Lower leg skin (tissue), 4 donors: ENCODE measurements at places on chromosomes 2 and 18. TPM values are rescaled to one million over a fixed set of nuclear protein-coding genes. Genes with fewer than 3 reads are reported as not detected.

- no peak for DNase-seq
Observed at GRCh38 chr2:108988796-108989713, at the start of gene EDAR. TSS of gene EDAR (minus strand) at chr2:108989220. CDS start at chr2:108931014, 58,206 bp downstream.

- DNase-seq, result no peak
Observed at GRCh38 chr2:120108749-120109148, 95.9 kb downstream of the EPB41L5 start.

DNA sequence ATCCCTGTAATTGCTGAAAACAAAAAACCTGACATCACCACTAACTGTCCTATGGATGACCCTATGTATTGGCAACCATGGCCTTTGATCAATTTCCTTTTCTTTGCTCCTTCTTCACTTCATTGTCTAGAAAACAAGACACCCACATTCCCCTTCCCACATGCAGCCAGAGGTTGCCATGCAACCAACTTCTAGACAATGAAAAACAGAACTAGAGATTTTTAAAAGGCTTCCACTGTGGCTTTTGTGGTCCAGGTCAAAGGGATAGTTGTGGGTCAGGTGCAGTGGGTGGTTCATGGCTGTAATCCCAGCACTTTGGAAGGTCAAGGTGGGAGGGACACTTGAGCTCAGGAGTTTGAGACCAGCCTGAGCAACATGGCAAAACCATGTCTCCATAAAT is 139.3 kb upstream of the DOK6 start:
- DNase-seq, result no peak

DNA sequence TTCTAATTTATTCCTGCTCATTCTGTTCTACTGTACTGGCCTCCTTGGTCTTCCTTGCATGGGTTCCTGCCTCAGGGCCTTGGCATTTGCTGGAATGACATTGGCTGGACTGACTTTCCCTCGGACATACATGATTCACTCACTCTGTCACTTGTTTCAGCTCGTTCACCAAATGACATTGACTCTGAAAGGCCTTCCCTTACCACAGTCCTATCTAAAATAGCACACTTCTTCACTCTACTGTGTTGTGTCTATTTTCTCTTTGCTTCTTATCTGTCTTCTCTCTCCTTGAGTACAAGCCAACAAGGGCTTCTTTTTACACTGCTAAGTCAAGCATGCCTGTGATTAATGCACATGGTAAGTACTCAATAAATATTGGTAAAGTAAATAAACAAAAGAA is 65.6 kb downstream of the SCG2 start:
- DNase-seq, result no peak

DNA sequence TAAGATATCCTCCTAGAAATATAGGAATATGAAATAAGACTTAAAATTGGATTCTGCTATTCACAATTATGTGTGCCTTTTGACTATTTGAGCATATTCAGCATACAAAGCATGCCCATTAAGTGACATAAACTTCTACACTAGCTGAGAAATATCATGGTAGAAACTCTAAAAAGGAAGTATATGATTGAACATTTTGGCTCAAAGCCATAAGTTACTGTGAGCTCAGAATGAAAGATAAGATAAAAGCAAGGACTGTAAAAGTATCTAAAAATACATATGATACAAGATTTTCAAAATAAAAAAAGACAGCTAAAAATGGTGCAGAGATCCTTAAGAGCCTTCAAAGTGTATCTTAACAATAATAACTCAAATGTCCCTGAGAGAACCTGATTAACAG is 340.5 kb upstream of the SLC39A10 start:
- DNase-seq, result no peak

GRCh38 chr2:2362181-2362580 is 31.1 kb upstream of the MYT1L start:
- no peak for DNase-seq

DNA sequence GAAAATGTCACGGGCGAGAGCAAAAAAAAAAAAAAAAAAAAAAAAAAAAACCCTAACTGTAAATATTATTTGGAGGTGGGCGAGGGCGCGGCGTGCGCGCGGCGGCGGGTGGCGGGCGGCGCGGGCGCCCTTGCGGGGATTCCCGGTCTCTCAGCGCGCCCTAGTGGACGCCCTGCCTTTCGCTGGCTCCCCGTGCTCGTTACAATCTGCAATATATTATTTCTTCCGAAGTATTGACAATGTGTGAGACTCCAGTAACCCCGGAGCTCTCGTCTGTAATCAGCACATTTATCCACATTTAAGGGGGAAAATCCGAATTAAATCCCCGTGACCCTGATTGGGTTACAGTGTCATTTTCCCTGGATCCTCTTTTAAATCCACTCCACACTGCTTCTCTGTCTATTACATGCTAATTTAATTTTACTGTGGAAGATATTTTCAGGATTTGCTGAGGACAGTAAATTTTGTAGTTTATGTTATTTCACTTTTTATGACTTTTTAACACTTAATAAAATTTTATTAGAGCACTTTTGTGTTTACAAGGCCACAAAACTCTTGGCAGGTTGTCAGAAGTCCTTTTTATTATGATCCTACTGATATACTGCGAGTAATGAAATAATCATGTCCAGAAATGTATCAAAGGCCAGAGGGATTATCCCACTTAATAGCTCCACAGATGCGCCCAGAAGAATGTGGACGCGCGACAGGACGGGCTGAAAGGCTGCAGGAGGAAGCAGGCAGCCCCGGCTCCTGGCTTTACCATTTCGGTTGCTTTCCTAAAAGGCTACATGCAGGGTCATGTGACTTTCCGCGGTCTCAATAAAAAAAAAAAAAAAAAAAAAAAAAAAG is 369.1 kb downstream of the MTX2 start:
- DNase-seq, result peak; percentile 55

- peak; percentile 91 for DNase-seq
Observed at GRCh38 chr2:216498379-216499352, at the start of gene RPL37A. TSS of gene RPL37A (plus strand) at chr2:216498844. CDS start at chr2:216498875, 31 bp downstream.

- no peak for DNase-seq
Observed at GRCh38 chr2:59590798-59591197, 962.7 kb downstream of the BCL11A start.

KCNK3 gene
- 3.1 TPM for total RNA-seq

CYRIA gene
- 0.80 TPM for total RNA-seq

HOXD12 gene
- not detected for total RNA-seq
